ENCODE measurements at places on chromosomes 3 and 15. TPM values are rescaled to one million over a fixed set of nuclear protein-coding genes. Genes with fewer than 3 reads are reported as not detected.

DNA sequence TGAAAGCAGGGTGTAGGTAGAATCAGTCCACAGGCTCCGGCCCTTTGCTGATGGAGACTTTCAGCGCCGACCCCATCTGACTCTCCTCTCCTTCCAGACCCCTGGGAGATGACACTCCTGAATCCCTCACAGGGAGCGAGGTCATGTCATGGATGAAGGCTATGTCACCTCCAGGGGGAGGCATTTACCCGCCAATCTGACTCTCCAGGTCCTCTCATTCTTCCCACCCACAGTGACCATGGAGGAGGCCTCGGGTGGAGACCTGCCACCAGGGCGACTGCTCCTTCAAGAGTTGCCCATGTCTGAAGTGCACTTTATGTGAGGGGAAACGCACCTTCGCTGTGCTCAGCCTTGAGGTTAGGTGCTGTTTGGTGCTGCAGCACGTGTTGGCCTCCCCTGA, 112.7 kb downstream of the KLF13 start:
- H3K27ac ChIP-seq = peak overlapping the region; percentile 94
- peak; percentile 71 for DNase-seq
- no peaks in the 10 kb centered on the region for H3K36me3 ChIP-seq
- peaks cover 86% of the 10 kb centered on the region for H3K4me1 ChIP-seq

GRCh38 chr3:3209057-3209456, 29.6 kb upstream of the CRBN start:
- H3K36me3 ChIP-seq = no peaks in the 10 kb centered on the region
- no peaks in the 10 kb centered on the region for H3K4me1 ChIP-seq
- no peak overlapping the region for H3K27ac ChIP-seq
- no peak for DNase-seq
- H3K4me3 ChIP-seq = no peak overlapping the region
- peaks cover 13% of the 10 kb centered on the region for H3K27me3 ChIP-seq

GRCh38 chr3:4943549-4943948, 35.7 kb upstream of the BHLHE40 start:
- no peak for DNase-seq
- H3K27ac ChIP-seq = no peak overlapping the region
- H3K4me3 ChIP-seq = no peak overlapping the region
- no peaks in the 10 kb centered on the region for H3K27me3 ChIP-seq
- H3K4me1 ChIP-seq = no peaks in the 10 kb centered on the region

The SIDT1 gene
- 51.9 TPM for total RNA-seq

The EPHB1 gene
- total RNA-seq = 2.2 TPM
